Uterus (tissue), 4 donors: ENCODE measurements at places on chromosomes 3 and 15. TPM values are rescaled to one million over a fixed set of nuclear protein-coding genes. Genes with fewer than 3 reads are reported as not detected.

DNA sequence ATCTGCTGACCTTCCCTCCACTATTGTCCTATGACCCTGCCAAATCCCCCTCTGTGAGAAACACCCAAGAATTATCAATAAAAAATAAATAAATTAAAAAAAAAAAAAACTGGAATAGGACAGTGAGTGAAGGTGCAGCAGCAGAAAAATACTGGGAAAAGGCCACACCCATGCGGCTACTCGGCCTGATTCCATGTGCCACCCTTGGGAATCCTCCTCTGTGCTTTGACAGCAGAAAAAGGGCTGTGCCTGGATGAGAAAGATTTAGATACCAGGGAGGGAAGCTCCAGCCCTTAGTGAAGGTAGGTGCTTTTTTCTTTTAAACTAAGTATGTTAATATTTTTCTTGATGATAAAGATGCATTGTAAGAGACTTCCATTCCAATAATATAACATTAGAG, 107.8 kb downstream of the CTNNB1 start:
- DNase-seq: no peak

DNA sequence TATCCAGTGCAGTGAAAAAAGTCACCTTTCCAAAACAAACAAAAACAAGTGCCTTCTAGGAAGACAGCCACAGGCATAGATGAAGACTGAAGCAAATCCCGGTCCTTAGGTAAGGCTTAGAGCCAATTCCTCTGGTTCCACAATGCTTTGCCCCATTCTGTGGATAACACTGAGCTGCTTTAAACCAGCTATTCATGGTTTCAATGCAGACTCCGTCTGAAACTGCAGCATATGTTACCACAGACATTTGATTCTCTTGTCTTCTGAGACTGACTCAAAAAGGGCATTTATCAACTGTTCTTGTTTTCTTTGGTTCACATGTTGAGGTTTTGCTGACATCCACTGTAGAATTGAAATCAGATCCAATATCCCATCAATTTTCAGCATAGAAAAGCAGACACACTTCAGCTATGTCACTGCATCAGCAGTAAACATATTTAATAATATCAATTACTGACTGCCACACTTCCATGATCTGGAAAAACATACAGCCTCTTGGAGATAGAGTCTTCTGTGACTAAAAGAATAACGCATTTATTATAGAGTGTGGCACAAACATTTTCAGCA, 659.3 kb downstream of the ROBO2 start:
- no peak for DNase-seq

GRCh38 chr15:35019404-35020327, 31.6 kb upstream of the ZNF770 start:
- no peak for DNase-seq

GRCh38 chr3:140052771-140053702, 118.1 kb downstream of the CLSTN2 start:
- no peak for DNase-seq

DNA sequence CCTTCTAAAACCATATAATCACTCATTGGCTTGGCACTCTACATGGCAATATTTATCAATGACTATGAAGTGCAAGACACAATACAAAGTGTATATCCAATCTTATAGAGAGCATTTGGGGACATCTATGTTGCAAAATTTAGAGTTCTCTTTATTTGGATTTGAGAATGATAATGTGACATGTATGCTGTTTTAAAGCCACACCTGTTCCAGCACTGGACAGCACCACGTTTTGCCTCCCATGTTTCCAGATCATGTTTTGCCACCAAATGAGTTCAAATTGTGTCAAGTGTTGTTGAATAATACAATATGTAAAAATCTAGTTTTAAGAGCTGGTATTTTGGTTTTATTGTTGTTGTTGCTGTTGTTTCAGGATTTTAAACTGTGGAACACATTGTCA, 33.3 kb upstream of the GOLGA8A start:
- no peak for DNase-seq

- DNase-seq: no peak
These were observed 27.3 kb upstream of the PLA2G4D start for GRCh38 chr15:42121682-42122081.

TRPM1 gene
- total RNA-seq: not detected

GRCh38 chr15:45147606-45148005, 17.8 kb downstream of the DUOX1 start:
- DNase-seq: no peak

TMC3 gene
- not detected for total RNA-seq

DGKG gene
- 10.7 TPM for total RNA-seq

GRCh38 chr3:177681852-177682251, 484.6 kb upstream of the TBL1XR1 start:
- DNase-seq: no peak

ZPLD1 gene
- 0.07 TPM for total RNA-seq

DNA sequence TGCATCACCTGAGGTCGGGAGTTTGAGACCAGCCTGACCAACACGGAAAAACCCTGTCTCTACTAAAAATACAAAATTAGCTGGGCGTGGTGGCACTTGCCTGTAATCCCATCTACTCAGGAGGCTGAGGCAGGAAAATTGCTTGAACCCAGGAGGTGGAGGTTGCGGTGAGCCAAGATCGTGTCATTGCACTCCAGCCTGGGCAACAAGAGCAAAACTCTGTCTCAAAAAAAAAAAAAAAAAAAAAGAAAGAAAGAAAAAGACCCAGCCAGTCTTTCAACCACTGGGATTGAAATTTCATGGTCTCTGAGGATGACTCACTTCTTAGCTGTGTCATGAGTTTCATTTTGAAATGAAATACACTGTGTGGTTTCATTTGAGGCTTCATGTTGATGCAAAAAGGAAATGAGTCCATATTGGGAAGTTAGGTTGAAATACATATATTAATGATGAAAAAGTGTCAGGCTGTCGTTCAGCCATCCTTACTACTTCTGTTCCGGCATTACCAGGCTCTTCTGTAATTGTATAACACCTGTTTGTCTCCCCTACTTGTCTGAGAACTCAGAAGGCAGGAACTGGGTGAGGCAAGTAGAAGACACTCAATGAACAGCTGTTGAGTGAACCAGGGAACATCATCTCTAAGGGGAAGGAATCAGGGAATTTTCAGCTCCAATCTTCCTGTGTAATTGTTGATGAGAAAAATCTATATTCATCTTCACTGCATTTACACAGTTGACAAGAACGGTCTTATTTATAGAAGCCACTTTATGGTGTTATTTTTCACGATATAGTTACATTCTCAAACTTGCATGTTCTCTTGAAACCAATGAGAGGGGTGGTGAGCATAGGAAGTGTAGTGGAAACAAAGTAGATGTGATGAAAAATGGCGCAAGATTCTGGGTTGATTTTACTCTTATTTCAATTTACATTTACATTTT, 87.4 kb downstream of the NFKBIZ start:
- no peak for DNase-seq

- no peak for DNase-seq
These were observed 58.6 kb upstream of the TMEM108 start for GRCh38 chr3:132979606-132980005.
